MCF 10A (cell line): ENCODE measurements at places on chromosomes 3 and 15. TPM values are rescaled to one million over a fixed set of nuclear protein-coding genes. Genes with fewer than 3 reads are reported as not detected.

DNA sequence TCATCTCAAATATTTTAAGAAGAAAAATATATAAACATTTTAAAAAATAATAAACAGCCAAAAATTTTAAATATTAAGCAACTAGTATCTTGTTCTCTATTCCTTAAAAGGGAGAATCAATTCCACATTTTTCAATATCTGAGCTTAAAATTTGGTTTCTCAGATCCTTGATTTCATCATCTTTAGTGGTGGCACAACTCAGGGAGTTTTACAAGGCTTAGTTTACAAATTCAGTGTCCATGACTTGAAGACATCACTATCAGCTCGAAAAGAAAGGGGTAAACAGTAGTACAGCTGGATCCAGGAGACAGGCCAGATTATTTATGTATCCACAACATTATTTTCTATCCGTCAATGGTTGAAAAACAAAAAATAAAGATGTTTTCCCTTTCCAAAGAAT lies 11.6 kb downstream of the IGF2BP2 start:
- no peaks in the 10 kb centered on the region for H3K27me3 ChIP-seq
- H3K36me3 ChIP-seq: peaks cover 9% of the 10 kb centered on the region
- no peak for DNase-seq
- H3K4me3 ChIP-seq: peak overlapping the region; percentile 39

DNA sequence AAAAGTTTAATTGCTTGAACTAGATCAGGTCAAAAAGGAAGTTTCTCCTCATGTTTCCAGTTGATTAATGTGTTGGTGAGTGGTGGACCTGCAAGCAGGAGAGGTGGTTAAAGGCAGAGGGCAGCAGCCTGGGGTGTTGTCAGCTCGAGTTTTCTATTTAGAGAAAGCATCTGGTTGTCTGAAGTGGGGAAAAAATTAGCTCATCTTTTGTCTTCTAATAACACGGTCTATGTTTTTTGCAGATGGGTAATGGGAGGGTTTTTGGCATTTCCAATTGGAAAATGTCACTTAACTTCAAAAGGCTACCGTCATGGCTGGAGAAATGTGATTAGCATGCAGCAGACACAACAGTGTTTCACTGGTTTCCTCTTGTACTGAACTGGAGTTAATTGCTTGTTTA lies 122.6 kb downstream of the ITPR1 start:
- no peaks in the 10 kb centered on the region for H3K4me1 ChIP-seq
- H3K27ac ChIP-seq: no peak overlapping the region
- no peaks in the 10 kb centered on the region for H3K36me3 ChIP-seq
- peaks cover 23% of the 10 kb centered on the region for H3K27me3 ChIP-seq

DNA sequence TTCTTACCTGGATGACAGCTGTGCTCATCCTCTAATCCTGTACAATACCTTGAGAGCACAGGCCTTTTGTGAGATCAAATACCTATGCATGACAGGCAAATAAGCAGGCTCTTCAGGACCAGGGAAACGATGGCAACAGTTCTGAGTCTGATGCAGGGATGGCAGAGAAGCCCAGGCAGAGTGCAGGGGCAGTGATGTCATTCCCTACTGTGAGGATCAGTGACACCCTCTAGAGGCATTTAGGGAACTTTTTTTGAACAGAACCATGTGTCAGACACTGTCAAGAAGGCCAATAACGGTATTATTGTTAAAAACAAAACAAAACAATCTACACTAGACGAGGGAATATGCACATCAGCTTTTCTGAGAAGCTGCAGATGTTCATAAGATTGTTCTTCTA lies 314.8 kb upstream of the CTDSPL start:
- DNase-seq: peak; percentile 38
- peaks cover 5% of the 10 kb centered on the region for H3K36me3 ChIP-seq
- peaks cover 6% of the 10 kb centered on the region for H3K4me1 ChIP-seq
- H3K27me3 ChIP-seq: peaks cover 19% of the 10 kb centered on the region
- no peak overlapping the region for H3K27ac ChIP-seq

DNA sequence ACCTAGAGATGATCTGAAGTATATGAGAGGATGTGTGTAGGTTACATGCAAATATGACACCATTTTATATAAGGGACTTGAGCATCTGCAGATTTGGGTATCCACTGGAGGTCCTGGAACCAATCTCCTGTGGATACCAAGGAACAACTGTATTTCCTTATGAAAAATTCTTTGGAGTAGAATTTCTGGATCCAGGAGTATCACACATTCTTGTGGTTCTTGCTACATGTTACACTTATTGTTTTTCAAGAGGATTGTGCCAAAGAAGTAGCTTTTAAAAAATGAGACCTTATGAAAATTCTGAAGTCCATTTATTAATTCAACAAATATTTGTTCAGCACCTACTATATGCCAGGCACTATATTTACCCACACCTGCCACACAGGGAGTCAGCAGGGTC lies 15.7 kb upstream of the TBC1D23 start:
- DNase-seq: no peak
- H3K4me3 ChIP-seq: no peak overlapping the region
- H3K27me3 ChIP-seq: no peaks in the 10 kb centered on the region
- no peaks in the 10 kb centered on the region for H3K4me1 ChIP-seq

GRCh38 chr3:164377466-164377865 lies 700.8 kb downstream of the SI start:
- H3K4me1 ChIP-seq: no peaks in the 10 kb centered on the region
- DNase-seq: no peak
- no peak overlapping the region for H3K4me3 ChIP-seq
- peaks cover 23% of the 10 kb centered on the region for H3K27me3 ChIP-seq

DNA sequence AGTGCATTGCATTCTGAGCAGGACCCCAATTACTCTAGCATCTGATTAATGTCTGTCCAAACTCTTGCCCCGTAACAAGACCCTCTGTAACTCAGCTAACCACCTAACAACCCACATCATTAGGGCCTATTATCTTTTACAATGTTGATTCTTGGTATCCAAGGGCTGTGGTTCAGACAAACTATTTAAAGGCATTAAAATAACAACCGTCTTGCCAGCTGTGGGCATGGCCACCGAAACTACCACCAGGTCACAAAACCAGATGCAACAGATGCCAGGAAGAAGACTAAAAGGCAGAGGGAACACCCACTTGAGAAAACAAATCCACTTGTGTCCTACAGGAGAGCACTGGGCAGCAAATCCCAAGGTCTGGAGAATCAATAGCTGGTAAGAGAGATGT lies 262.9 kb downstream of the ERC2 start:
- H3K27me3 ChIP-seq: no peaks in the 10 kb centered on the region
- H3K4me3 ChIP-seq: no peak overlapping the region
- no peak overlapping the region for H3K27ac ChIP-seq
- H3K36me3 ChIP-seq: no peaks in the 10 kb centered on the region

The CD86 gene
- not detected in 2 replicates for total RNA-seq

The ADAMTS9 gene
- total RNA-seq: 0.86 and 1.8 TPM in 2 replicates

The SLC51A gene
- total RNA-seq: not detected in 2 replicates
